Activated CD4-positive, alpha-beta T cell treated with anti-CD3 and anti-CD28 coated beads for 4 hours (primary cell): ENCODE measurements at places on chromosomes 13 and 19.
A peak's percentile ranks its signal among the peaks of the same experiment; 100 is the strongest.

DNA sequence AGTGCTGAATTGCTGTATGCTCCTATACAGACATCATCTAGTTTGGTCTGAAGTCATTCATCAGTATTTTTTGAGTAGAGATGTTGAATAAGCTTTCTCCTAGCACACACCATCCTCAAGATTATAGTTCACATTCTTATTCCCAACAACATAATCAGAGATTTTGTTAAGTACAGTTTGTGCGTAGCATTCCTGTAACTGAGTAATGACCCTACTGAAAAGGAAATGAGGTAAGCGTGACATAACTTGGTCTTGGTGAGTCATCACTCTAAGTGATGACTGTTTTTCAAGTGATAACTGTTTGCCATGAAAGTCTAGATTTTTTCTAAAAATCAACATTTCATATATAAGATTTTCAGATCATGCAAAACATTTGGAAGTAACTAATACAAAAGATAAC, 18.5 kb upstream of the FAM216B start:
- DNase-seq: no peak

- DNase-seq: no peak
Measured at GRCh38 chr19:55525289-55526101, 11.4 kb downstream of the SBK2 start.

- no peak for DNase-seq
Measured at GRCh38 chr19:38742906-38743305, 1.4 kb downstream of the CAPN12 start.

GRCh38 chr19:33673258-33673875, 51.6 kb downstream of the CHST8 start:
- no peak for DNase-seq

GRCh38 chr13:28837111-28837510, 17.0 kb downstream of the MTUS2 start:
- no peak for DNase-seq

- DNase-seq: no peak
Measured at GRCh38 chr13:44730099-44730498, 154.0 kb upstream of the TSC22D1 start.

DNA sequence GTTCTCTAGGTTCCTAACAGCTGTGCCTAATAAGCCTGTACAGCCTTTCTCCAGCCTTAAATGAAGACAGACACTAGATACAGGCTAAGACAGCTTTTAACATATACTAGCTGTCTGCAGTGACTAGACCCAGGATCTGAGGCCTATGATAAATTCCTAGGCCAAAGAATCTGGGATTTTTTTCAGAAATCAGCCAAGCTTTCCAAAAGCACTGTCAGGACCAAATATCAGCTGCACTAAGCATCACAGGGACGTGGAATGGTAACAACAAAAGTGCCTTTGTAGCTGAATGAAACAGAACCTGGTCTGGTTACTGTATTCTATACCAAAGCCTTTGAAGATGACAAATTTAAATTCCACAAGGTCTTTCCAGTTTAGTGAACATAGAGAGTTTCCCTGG, 77.9 kb upstream of the DOCK9 start:
- DNase-seq: no peak

DNA sequence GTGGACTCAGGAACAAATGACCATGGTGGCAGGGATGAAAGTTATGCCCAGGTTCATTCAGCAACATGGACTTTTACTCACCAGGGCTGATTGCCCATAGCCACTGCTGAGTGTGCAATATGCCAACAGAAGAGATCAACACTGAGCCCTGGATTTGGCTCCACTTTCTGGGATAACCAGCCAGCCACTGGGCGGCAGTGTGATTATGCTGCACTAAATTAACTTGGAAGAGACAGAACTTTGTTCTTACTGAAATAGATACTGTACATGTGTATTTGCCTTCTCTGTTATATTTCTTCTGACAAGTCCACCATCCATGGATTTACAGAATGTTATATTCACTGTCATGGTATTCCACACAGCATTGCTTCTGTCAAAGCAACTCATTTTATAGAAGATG, 257.4 kb downstream of the TDRD3 start:
- no peak for DNase-seq

GRCh38 chr13:45691251-45691650, 10.9 kb upstream of the CBY2 start:
- DNase-seq: no peak

DNA sequence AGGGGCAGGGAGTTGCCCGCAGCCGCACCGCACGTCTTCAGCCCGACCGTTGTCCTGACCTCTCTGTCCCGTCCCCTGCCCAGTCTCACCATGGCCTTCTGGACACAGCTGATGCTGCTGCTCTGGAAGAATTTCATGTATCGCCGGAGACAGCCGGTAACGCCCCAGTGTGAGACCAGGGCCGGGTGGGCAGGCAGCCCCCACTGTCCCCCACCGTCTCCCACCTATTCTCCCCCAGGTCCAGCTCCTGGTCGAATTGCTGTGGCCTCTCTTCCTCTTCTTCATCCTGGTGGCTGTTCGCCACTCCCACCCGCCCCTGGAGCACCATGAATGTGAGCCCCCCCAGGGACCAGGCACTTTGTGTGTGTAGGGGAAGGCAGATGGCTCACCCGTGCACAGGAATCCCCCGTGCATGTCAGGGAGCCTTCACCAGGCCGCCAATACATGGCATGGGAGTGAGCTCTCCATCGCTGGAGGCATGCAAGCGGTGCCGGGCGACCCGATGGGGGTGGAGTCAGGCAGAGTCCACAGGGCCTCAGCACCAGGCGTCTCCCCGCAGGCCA, 1.4 kb downstream of the ABCA7 start:
- DNase-seq: no peak

DNA sequence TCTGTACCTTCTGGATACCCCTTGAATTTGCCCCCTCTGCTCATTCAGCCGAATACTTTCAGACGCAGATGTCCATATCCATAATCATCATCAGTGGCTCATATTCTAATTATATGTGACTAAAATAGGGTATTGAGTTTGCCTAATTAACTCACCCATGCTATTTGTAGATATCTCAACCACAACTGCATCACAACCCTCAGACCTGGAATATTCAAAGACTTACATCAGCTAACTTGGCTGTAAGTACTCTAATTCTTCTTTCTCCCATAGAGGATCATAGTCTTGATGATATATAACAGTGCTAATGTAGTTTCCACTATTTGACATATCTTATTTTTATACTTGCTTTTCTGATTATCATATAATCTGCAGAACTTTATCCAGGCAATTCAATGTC, 35.8 kb downstream of the RXFP2 start:
- DNase-seq: no peak

DNA sequence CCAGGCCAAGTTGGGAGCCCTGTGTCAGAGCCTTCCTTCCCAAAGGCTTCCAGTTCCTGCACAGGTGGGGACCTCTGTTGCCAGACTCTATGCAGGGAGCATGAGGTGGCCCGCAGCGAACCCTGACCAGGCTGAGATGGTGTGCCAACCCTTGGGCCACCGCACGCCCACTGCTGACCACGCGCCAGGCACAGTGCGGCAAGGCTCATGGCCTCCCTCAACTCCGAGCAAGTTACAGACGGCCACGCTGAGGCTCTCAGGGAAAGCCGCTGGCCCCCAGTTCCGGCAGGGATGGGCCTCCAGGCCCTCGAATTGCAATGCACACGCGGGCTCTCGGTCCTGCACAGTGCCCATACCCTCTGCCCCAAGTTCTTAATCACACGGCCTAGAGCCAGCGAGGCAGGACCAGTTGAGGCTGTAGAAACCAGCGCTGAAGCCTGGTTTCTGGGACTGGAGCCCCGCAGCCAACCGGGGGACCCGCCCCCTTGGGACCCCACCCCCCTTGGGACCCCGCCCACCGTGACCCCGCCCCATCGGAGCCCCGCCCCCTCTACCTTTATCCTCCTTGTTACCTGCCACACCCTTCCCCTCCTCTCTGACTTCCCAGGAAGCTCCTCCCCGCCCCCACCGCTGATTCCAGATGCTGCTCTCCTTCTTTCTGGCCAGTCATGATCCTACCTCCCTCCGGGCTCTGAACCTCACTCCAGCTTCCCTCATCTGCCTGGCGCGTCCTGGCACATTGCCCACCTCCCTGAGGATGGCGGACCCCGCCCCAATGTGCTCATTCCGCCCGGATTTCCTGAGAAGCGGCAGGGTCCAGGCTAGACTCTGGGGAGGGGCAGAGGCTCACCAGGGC, 6.0 kb downstream of the PEX11G start:
- DNase-seq: no peak

DNA sequence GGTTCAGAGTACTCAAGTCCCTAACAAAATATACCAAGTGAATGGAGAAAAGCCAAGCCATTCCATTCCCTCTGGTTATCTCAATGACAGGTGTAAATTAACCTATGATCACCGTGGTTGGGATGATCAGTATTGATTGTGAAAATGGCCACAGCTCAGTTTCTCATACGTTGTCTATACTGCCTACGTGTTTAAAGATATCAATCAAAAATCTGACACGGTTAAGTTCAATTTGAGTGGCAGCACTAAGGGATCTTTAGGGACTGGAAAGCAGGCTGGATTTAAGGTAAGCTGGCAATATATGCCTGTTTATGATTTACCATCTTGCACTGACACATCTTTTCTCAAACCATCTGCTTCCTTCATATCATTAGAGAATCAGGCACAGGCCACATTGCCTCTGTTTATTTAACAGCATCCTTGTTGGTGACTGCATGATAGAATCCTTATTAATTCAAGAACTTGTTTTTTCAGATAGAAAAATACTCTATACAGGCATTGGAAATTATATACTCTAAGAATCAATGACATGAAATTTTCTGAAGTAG, 907.9 kb downstream of the PCDH9 start:
- no peak for DNase-seq

- peak; percentile 74 for DNase-seq
Measured at GRCh38 chr19:18428787-18429674, 8.9 kb downstream of the ISYNA1 start.

- DNase-seq: no peak
Measured at GRCh38 chr13:27354379-27354778, 70.0 kb upstream of the GTF3A start.

GRCh38 chr13:22128441-22129408, 457.9 kb downstream of the FGF9 start:
- DNase-seq: no peak

DNA sequence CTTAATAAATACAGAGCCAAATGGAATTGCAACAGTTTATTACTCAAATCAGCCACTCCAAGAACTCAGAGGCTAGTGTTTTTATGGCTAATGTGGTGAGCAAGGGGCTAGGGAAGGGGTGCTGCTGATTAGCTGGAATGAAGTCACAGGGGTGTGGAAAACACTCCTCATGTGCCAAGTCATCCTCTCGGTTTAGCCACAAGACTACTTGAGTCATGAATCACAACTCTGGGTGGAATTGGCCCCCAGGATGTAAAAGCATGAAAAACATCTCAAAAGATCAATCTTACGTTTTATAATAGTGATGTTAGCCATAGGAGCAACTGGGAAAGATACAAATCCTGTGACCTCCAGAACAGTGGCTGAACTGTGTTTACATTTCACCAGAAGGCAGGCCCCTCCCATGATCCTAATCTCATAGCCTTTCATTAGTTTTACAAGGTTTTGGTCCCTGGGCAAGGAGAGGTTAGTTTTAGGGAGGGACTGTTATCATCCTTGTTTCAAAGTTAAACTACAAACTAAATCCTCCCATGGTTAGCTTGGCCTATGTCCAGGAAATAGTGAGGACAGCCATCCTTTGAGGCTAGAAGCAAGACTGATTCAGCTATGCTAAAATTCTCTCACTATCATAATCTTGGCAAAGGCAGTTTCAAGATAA, 2020.1 kb upstream of the PCDH20 start:
- no peak for DNase-seq

DNA sequence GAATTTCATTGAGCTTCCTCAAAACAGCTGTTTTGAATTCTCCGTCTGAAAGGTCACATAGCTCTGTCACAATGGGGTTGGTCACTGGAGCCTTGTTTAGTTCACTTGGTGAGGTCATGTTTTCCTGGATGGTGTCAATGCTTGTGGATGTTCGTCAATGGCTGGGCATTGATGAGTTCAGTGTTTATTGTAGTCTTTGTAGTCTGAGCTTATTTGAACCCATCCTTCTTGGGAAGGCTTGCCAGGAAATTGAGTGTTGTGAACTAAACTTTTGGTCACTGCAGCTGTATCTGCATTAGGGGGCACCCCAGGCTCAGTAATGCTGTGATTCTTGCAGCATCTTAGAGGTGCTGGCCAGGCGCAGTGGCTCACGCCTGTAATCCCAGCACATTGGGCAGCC, 22.0 kb downstream of the BLOC1S3 start:
- DNase-seq: no peak

DNA sequence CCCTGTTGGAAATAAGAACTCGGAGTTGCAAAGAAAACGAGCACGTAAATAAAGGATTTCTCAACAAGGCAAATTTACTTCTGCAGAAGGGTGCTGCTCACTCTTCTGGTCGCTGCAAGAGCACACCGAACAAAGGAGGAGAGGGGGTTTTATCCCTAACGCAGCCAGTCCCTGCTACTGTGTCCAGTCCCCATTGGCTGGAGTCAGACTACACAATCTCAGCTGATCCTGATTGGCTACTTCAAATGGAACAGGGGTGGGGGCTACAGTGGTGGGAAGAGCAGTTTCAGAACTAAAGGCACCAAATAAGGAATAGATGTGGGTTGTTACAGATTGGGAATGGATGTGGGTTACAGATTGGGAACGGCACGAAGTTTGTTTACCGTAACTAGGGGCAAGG, 63.9 kb upstream of the MCF2L start:
- no peak for DNase-seq

DNA sequence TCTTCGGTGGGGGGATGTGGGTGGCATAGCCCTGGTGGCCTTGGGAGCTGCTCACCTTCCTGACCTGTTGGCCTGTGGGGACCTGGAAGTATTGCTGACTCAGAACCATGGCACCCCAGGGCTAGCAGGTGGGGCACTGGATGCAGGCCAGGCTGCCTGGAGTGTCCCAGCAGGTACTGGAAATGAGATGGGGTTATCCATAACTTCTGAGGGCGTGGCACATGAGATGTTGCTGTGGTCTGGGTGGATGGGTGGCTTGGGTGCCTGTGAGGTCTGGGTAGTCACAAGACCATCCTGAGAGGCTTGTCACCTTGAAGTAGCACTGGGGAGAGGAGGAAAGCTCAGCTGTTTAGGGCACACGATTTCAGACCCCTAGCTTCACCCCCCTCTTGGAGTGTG, 636 bp upstream of the RNF225 start:
- no peak for DNase-seq

DNA sequence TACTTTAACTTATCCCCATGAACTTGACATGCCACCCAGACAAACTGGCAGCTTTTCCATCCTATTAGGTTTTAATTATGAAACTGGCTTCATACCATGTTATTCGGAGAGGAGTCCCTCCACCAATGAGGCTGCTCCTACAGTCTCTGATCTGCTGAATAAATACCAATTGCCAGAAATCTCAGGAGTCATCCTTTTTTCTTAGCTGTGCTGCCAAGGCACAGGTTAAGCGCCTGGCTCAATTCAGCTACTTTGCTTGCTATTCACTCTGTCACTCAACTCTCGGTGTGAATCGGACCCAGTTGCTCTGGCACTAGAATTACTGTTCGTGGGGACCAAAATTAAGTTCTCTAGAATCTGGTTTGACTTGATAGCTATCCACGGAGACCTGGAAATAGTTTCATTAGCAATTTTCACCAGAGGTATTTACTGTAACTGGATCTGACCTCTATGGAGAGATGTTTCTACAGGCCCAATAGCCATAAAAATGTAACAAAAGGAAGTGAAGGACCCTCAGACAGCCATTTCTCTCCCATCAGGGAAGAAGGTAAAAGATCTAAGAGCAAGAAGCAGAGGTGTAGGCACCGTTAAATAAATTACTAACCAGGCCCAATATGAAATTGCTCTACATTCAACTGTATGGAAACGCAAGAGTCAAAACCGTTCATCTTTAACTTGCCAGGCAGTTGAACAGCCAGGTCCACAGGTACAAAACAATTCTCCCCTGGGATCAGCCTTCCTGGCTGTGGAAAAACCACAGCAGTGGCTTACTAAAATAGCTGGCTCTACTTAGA, 5.4 kb downstream of the ZC3H4 start:
- no peak for DNase-seq
